ENCODE measurements at places on chromosomes 13 and 19.

- no peak for DNase-seq
These were observed 33.3 kb downstream of the IGFL2 start for GRCh38 chr19:46181388-46181779.

- DNase-seq, result no peak
These were observed 149.6 kb downstream of the MIPEP start for GRCh38 chr13:23739596-23739995.

DNA sequence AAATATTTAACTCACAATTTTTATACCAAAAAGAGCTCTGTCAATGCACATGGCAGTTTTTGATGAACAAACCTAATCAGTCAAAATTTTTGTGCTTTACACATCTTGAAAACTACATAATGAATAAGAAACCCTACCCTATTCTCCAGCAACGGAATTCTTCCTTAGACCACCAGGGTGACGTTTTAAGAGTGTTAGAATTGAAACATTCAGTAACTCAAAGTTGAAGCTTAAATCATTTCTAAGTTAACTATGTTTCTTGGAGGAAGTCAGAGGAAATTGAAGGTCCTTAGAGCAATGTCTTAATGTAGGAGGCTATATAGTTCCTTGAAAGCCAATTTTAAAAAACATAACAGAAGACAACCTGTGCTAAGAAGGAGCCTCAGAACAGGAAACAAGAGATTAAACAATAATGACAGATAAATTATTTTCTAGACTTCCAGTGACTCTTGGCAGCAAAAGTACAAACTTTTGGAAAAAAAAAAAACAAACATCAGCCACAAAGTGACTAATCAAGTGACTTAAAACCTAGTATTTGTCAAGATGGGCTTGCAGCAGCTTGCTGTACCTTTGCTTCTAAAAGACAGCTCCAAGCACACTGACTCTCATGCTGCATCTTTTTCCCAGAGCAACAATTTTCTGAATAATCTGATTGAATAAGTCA, 6.2 kb downstream of the SPRY2 start:
- no peak for DNase-seq

GRCh38 chr13:48505597-48506091, 27.2 kb downstream of the RCBTB2 start:
- DNase-seq, result no peak

DNA sequence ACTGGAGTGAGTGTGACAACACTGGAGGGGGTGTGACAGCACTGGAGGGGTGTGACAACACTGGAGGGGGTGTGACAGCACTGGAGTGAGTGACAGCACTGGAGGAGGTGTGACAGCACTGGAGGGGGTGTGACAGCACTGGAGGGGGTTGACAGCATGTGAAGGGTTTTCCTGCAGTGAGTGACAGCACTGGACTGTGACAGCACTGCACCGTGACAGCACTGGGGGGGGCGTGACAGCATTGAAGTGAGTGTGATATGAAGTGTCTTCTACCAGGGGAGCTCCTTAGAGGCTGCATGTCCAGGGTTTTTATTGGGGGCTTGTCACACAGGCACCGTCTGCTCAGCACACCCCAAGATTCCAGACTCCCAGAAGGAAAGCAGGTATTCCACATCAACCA, 274.8 kb downstream of the TEX29 start:
- no peak for DNase-seq

DNA sequence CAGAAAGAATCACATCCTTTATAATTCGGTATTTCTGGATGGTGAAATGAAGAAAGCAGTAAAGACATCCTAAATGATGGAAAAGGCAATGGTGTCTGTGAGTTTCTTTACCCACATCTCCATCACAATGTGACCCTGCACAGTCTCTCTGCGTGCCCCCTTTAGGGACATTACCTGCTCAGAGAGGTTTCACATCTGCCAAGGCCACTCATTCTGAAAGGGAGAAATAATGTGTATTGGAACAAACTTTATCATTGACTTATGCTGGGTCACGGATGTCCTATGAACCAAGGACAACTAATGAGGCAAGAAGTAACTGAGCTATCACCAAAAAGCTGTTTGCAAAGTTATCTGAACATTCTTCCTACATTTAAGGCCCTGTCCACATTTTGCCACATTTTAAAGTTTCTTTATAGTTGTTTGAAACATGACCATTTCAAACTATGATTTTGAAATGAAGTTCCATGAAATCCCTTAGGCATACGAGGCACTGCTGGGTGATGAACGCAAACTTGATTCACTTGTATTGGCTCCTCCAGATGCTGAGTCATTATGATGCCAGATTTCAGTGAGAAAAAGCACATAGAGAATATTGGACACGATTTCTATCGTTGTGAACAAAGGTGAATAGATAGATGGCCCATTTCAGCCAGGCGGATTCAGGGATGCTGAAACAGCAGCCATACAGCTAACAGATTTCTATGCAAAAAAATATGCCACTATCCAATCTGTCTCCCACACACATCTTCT, 63.5 kb upstream of the HMGB1 start:
- DNase-seq, result no peak

All from nucleus accumbens (tissue), 56 donors.